ENCODE measurements at places on chromosomes 5 and 9.

DNA sequence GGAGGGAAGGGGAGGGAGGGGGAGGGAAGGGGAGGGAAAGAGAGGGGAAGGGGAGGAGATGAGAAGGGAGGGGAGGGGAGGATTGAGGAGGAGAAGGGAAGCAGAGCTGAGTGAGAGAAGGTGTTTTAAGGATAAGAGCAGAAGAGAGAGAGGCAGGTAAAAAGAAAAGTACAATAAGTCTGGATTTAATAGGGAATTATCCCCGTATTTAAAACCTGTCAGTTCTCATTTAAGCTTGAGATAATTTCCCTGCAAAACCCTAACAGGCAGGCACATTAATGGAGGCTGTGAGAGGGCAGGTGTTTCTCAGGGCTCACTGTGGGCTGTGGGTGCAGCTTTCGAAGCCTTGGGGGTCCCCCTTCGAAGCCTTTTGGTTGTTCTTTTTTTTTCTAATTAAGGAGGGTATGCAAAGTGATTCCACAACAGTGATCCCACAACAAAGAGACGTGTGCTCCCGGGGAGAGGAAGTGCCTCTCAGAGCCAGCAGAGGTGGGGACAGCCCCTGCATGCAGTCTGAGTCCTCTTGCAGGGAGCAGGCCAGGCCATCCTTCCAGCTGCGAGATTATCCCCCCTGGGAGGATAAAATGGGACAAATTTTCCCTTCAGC, 317.9 kb upstream of the IRX1 start:
- no peak for DNase-seq

GRCh38 chr5:167008705-167009104, 1282.7 kb upstream of the WWC1 start:
- DNase-seq = no peak

GRCh38 chr9:107852891-107853290, 363.3 kb upstream of the KLF4 start:
- DNase-seq = no peak

GRCh38 chr9:134307674-134308638, 18.3 kb upstream of the RXRA start:
- no peak for DNase-seq

GRCh38 chr5:109788596-109788995, 98.9 kb downstream of the MAN2A1 start:
- no peak for DNase-seq

DNA sequence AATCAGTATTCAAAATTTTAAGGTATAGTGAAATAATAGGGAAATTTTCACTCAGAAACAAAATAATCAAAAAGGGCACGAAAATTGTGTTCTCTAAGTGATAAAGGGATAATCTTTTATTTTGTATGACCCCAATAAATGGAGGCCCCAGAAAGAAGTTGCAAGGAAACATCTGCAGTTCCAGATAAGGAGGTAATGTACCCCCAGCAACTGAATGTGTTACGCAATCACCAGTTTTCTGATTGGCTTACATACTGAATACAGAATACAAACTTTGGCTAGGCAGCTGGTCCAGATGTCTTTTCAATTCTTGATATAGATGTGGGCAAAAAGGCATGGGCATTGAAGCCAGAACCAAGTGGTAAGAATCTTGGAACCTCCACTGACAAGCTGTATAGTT, 1.7 kb upstream of the TOPORS start:
- no peak for DNase-seq

- no peak for DNase-seq
These were observed 21.6 kb downstream of the BHMT start for GRCh38 chr5:79133121-79133656.

DNA sequence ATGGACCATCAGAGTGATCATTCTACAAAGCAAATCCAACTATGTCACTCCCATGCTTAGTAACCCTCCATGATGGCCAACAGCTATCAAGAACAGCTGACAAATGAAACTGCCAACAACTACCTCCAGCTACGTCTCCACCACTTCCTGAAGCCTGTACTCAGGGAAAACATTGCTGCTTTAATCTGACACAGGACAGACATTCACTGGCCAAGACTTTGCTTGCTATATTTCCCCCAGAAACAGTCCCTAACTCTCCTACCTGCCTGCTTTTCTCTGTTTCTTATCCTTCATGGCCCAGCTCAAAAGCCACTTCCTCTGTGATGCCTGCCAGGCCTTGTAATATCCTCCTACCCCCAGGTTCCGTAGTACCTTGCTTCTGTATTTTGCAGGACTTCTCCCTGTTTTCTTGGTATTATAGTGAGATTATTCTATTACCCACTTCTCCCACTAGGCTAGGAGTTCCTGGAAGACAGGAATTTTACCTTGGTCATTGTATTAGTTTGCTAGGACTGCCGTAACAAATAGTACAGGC, 14.7 kb upstream of the RAB14 start:
- DNase-seq = no peak

DNA sequence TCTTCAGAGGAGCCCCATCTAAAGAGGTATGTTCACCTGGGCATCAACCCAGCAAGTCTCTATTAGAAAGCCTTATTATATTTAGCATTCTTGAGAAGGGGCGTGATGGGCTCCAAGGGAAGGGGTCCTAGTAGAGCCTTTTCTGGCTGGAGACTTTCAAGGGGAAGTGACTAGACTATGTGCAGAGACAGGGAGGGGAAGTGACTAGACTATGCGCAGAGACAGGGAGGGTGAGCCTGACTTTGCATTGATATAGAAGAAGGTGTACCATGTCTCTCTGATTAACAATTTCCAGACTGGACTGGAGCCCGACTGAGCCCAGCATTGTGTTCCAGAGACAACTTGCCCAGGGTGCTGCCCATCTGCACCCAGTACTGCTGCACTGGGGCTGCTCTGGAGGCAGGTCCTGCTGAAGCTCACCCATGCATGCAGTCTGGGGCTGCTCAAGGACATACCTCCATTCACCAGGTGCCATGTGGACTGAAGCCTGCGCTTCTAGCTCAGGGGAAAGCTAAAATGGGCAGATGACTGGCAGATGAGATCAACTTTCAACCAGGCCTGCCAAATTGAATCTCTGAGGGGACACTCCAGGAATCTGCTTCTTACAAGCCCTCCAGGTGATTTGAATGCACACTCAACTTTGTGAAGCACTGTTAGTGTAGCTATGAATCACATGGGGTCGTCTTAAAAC, 83.0 kb upstream of the GNA14 start:
- no peak for DNase-seq

GRCh38 chr9:130873966-130874365, 22.6 kb downstream of the QRFP start:
- no peak for DNase-seq

GRCh38 chr9:104138243-104138868, 44.2 kb downstream of the SMC2 start:
- DNase-seq = no peak

DNA sequence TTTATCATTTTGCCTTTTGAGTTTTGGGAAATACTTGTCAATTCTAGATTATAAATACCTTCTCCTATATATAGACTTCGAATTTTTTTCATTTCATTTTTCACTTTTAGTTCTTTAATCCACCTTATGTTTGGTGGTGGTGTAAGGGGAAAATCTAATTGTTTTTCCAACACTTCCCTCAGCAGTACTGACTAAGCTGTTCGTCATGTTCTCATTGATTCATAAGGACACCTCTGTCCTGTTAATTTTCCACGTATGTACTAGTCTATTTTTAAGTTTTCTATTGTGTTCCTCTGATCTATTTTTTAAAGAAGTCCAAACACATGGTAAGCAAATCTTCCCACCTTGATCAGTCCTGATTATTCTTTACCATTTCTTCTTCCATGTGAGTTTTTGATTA, 254.2 kb downstream of the SYK start:
- DNase-seq = no peak

- DNase-seq = no peak
These were observed 238.9 kb downstream of the CACNA1B start for GRCh38 chr9:138116521-138116920.

DNA sequence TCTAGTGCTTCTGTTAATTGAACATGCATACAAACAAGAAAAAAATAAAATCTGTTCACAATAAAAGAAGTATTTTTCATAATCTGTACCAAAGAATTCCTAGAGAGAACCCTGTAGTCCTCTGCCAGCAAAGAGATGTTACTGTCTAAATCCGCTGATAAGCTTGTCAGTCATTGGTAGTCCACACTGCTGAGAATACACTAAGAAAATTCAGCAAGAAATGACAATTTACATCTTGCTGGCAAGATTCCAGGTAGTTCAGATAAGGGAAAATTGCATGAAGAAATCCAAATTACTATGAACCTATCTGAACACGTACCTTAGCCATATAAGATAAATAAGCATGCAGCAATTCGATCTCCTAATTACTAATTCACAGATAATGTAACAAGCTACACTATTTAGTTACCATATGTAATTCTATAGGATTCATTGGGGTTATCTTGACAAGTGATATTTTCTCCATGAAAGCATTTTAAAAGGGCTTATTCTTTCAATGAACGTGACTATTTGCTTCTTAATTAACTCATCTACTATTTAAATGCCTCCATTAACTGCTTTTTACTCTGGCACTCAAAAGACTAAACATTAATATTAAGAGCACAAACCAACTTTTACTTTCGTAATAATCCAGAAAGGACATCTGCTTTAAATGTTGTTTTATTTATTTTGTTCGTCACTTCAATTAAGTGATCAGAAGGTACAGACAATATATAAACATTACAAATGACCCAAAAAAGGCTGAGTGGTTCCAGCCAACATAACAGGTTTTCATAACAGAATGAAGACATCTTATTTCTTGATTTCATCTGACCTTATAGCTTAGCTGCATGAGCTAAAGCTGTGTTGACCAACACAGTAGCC, 9.7 kb downstream of the MPDZ start:
- DNase-seq = no peak

- DNase-seq = no peak
These were observed 51.4 kb upstream of the PDZD2 start for GRCh38 chr5:31587546-31587945.

DNA sequence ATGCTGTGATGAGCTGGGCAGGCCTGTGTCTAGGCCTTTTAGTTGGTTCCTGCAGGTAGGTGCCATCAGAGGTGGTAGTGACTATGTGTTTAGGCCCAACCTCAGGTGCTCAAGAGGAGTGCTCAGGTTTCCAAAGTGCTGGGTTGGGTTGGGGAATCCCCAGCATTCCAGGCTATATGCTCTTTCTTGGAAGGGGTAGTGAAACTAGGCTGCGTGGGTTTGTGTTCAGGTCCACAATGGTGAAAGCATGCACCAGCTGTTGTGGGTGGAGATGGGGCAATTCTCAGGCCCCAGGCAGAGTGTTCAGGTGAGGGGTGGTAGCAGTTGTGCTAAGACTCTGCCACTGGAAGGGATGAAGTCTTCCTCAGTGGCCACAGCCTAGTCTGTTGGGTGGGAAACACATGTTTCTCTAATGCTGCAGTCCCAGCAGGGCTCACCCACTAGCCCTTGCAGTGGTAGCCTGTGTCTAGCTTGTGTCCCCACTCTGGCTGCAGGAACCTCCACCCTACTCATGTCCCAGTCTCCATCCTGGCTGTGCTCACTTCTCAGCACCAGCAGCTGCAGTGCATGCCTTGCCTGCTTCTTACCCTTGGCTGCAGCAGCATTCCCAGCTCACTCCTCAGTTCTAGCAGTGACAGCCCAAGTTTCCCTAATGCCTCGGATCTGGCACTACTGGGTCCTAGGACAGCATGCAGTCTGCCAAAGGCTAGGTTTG, 78.9 kb downstream of the FAM170A start:
- DNase-seq = no peak

GRCh38 chr9:19239955-19240354, 9.5 kb downstream of the DENND4C start:
- DNase-seq = no peak

- DNase-seq = no peak
These were observed 6.8 kb upstream of the TOR2A start for GRCh38 chr9:127741831-127742434.

- DNase-seq = no peak
These were observed 26.6 kb downstream of the TRPM3 start for GRCh38 chr9:71094708-71095251.

GRCh38 chr5:104045987-104046386, 483.4 kb upstream of the NUDT12 start:
- no peak for DNase-seq

Measured in stimulated activated CD4-positive, alpha-beta T cell treated with anti-CD3 and anti-CD28 coated beads, Interleukin-15, amount 100 ng/mL, for 1 hour (primary cell).